Calu3 (cell line): ENCODE measurements at places on chromosomes 6 and 20. TPM values are rescaled to one million over a fixed set of nuclear protein-coding genes. Genes with fewer than 3 reads are reported as not detected.

DNA sequence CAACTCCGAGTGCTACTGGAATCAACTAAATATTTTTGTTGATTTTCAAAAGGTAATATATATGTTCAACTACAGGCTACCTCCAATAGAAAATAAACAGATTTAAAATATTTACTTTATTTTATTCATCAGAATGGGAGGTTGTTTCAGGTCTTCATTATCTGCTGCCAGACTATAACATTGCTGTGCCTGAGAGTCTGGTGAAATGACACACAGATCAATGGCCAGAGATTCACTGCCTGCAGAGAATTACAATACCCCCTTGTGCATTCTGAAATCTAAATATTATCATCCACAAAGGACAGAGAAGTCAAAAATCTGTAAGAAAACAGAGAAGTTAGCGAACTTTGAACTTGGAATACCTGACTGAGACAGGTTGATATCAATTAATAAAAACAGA lies 667.8 kb upstream of the GJE1 start:
- H3K27ac ChIP-seq, result no peak overlapping the region
- no peaks in the 10 kb centered on the region for H3K36me3 ChIP-seq
- no peaks in the 10 kb centered on the region for H3K27me3 ChIP-seq
- H3K4me1 ChIP-seq, result no peaks in the 10 kb centered on the region
- no peak overlapping the region for H3K4me3 ChIP-seq

DNA sequence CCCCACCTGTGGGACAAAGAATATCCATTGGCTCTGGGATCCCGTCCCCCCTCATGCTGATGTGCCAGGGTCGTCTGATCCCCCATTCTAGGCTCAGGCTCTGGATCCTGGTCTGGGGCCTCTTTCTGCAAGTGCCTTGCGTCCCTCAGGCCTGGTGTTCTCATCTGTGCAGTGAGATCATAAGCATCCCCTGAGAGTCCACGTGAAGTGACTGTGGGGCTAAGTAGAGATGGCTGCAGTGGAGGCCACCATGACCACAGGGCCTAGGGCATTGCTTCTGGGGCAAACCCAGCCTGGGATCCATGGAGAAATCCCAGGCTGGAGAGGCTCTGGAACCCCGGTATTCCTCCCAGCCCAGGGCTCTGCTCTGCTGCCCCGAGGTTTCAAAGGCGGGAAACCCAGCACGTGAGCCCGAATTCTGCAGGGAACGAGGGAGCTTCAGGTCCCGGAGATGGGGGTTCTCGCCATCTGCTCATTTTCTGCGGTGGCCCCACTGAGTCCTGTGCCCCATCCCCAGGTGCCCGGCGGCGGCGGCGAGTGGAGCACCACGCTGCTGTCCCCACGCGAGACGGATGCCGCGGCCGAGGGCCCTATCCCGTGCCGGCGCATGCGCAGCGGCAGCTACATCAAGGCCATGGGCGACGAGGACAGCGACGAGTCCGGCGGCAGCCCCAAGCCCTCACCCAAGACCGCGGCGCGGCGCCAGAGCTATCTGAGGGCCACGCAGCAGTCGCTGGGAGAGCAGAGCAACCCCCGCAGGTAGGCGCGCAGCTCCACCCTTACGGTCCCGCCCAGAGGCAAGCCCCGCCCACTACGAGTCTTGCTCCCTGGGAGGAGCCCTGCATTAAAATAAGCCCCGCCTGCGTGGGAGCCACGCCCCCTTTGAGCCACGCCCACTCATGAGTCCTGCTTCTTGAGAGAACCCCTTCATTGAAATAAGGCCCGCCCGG lies 105.5 kb upstream of the MYL9 start:
- H3K4me3 ChIP-seq, result no peak overlapping the region
- no peaks in the 10 kb centered on the region for H3K4me1 ChIP-seq

GRCh38 chr6:42532038-42532669 lies 31.7 kb upstream of the UBR2 start:
- no peaks in the 10 kb centered on the region for H3K27me3 ChIP-seq
- H3K27ac ChIP-seq, result no peak overlapping the region
- no peaks in the 10 kb centered on the region for H3K36me3 ChIP-seq
- H3K4me3 ChIP-seq, result no peak overlapping the region
- peak; percentile 46 for DNase-seq

DNA sequence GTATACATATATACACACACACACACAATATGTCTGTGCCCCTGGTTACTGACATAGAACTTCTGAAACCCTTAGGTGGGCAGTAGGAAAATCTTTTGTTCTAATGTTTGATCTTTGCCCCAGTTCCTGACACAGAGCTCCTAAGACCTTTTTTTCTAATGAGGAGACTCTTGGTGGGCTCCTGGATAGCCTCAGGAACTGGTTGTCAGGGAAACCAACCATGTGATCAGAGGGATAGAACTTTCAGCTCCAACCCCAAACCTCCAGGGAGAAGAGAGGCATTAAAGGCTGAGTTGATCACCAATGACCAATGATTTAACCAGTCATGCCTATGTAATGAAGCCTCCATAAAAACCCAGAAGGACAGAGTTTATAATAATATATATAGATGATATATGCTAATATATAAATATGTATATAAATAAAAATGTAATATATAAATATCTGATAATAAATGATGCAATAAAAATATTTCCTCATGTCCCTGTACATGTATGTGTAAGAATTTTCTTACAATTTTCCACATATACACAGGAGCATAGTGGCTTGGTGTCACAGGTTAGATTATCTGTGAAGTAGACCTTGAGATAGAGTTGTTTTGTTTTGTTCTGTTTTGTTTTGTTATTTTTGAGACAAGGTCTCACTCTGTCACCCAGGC lies 93.3 kb downstream of the GPX5 start:
- peaks cover 13% of the 10 kb centered on the region for H3K27me3 ChIP-seq
- no peak for DNase-seq
- H3K4me3 ChIP-seq, result no peak overlapping the region
- H3K4me1 ChIP-seq, result no peaks in the 10 kb centered on the region

GRCh38 chr6:150881911-150882481 lies 16.5 kb downstream of the MTHFD1L start:
- peaks cover 11% of the 10 kb centered on the region for H3K4me1 ChIP-seq
- no peaks in the 10 kb centered on the region for H3K27me3 ChIP-seq
- peak; percentile 7 for DNase-seq
- H3K36me3 ChIP-seq, result peaks cover 35% of the 10 kb centered on the region
- H3K27ac ChIP-seq, result no peak overlapping the region
- no peak overlapping the region for H3K4me3 ChIP-seq

- H3K27me3 ChIP-seq, result no peaks in the 10 kb centered on the region
- H3K4me1 ChIP-seq, result no peaks in the 10 kb centered on the region
- no peak overlapping the region for H3K4me3 ChIP-seq
- no peaks in the 10 kb centered on the region for H3K36me3 ChIP-seq
These were observed 66.2 kb downstream of the SOBP start for GRCh38 chr6:107556082-107556481.

DNA sequence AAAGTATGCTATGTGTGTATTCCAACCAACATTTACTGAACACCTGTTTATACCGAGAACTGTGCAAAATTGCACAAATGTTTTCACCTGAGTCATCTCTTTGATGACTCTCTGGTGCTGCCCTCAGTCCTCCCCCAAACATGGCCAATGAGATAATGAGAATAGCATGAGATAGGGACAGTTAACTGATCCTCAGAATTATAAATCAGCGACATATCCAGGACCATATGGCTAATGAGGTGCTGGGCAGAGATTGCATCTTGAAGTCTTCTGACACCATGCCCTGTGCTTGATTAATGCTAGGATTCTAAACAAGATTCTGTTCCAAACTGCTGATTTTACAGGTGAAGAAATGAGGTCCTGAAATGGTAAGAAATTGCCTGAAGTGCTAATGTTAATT lies 13.0 kb downstream of the CLVS2 start:
- H3K36me3 ChIP-seq, result no peaks in the 10 kb centered on the region
- no peaks in the 10 kb centered on the region for H3K27me3 ChIP-seq
- no peak overlapping the region for H3K4me3 ChIP-seq
- DNase-seq, result no peak

DNA sequence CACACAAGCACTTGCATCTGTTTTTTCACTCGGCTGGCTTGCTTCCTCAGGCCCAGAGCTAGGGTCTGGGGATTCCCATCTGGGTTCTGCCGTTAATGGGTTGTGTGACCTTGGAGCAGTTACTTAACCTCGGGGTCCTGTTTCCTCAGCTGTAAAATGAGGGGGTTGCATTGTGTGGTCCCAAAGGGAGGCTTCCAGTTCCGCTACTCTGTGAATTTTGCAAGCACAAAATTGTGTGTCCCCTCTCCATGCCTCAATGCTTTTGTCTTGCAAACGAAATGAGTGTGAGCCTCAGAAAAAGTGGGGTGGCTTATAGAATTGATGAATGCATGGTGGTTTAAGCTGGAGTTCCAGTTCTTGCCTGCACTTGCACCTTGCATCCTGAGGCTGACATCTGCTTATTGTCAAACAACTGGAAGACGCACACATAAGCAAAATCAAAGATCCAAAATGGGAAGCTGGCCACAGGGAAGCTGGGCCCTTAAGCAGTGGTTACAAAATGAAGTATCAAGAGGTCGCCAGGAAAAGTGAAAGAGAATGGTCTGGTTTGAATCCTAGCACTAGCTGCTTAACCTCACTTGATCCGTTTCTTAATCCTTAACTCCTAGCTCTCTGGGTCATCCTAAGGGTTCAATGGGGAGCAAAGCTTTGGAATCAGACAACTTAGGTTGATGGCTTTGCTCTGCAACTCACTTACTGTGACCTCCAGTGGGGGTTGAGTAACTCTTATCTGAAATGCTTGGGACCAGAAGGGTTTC lies 490.6 kb downstream of the DHX35 start:
- no peak for DNase-seq
- H3K4me3 ChIP-seq, result no peak overlapping the region
- H3K36me3 ChIP-seq, result no peaks in the 10 kb centered on the region
- H3K27me3 ChIP-seq, result no peaks in the 10 kb centered on the region
- H3K27ac ChIP-seq, result no peak overlapping the region
- H3K4me1 ChIP-seq, result no peaks in the 10 kb centered on the region

Gene BPIFB2
- total RNA-seq, result not detected in 2 replicates

Gene SNAP91
- total RNA-seq, result not detected in 2 replicates
